ENCODE measurements at places on chromosomes 13 and 19.

GRCh38 chr13:101283782-101284181, 132.5 kb downstream of the NALCN start:
- DNase-seq = no peak

DNA sequence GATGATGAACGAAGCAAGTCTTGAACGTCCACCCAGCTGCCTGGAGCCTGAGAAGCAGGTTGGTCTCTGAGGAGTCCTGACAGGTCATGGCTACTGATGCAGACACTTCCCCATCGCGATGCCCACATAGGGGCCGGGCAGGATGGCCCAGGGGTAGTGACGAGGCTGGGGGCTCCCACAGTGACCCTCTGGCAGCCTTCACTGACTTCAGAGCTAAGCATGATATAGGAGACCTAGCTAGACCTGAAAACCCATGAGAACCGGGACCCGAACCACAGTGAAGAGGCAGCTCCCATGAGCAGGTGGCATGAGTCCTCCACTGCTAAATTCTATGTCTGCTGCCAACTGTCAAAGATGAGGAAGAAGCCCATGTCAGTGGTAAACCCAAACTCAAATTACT, 91.7 kb downstream of the RNASEH2B start:
- DNase-seq = no peak

GRCh38 chr13:19861762-19862161, 1.7 kb downstream of the ZMYM5 start:
- DNase-seq = no peak

- DNase-seq = no peak
Measured at GRCh38 chr13:111872475-111873150, 194.3 kb upstream of the SOX1 start.

- DNase-seq = no peak
Measured at GRCh38 chr13:67772807-67773453, 542.8 kb upstream of the PCDH9 start.

DNA sequence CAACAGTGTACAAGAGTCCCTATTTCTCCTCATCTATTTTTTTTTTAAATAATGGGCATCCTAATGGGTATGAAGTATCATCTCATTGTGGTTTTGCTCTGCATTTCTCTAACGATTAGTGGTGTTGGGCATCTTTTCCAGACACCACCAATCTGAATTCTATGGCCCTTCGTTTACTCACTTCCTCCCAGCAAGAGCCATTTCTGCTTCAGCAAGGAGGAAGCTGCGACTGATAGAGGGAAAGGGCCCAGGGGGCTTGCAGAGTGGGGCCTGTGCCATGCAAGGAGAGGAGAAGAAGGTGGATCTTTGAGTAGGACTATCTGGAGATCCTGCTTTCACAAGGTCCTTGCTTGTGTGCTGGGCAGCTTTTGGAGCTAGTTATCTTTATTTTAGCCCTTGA, 58.0 kb downstream of the USPL1 start:
- no peak for DNase-seq

DNA sequence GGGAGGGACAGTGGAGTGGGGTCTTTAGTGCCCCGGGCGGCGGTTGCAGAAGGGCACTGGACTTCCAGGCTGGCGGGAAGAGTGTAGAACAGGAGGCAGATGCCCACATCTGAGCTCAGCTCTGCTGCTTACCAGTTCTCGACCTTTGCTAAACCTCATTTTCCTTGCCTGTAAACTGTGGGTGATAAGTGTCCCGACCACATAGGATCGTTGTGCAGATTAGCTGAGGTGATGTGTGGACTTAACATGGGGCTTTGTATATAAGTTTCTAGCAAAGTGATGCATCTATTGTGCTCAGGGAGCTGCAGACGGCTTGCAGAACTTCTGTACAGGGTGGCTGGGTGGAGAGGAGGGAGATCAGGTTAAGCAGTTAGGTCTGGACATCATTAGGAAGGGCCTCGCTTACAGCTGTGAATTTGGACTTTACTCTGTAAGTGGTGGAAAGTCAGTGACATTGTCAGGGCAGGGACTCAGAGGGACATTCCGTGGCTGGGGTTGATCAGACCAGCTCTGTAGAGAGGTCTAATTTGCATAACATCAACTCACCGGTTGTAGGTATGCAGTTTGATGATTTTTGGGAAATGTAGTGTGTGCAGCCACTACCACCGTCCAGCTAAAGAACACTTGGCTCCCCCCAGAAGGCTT, 70.0 kb downstream of the SPATA13 start:
- DNase-seq = no peak

GRCh38 chr19:40627486-40628279, 26.5 kb downstream of the LTBP4 start:
- no peak for DNase-seq

DNA sequence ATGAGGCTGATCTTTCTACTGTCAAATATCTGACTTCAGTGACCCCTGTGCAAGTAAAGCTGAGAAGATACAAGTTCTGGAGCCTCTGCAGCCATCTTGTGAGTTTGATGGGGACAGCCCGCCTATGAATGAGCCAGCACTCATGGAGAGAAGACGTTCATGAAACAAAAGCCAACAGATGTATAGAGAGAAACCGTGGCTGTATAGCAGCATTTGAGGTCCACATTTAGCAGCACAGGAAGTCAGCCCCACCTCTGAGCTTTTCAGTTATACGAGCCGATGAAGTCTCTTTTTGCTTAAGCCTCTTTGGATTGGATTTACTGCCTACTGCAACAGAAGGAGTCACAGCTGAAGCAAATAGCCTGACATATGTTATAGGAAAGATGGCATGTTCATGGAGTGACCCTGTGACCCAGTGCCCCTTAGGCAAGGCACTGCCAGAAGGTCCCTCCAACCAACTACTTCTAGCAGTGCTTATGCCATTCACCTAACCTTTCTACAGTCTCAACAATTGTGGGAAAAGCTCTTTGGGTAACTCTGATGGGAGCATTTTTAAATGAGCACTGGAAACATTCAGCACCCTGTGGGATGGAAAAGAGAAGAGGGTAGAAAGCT, 3.5 kb upstream of the DLEU7 start:
- no peak for DNase-seq

GRCh38 chr19:29700498-29700897, 14.6 kb downstream of the C19orf12 start:
- DNase-seq = no peak

Measured in fibroblast of the conjunctiva (primary cell).